BJ (cell line): ENCODE measurements at places on chromosomes 3 and 15.

DNA sequence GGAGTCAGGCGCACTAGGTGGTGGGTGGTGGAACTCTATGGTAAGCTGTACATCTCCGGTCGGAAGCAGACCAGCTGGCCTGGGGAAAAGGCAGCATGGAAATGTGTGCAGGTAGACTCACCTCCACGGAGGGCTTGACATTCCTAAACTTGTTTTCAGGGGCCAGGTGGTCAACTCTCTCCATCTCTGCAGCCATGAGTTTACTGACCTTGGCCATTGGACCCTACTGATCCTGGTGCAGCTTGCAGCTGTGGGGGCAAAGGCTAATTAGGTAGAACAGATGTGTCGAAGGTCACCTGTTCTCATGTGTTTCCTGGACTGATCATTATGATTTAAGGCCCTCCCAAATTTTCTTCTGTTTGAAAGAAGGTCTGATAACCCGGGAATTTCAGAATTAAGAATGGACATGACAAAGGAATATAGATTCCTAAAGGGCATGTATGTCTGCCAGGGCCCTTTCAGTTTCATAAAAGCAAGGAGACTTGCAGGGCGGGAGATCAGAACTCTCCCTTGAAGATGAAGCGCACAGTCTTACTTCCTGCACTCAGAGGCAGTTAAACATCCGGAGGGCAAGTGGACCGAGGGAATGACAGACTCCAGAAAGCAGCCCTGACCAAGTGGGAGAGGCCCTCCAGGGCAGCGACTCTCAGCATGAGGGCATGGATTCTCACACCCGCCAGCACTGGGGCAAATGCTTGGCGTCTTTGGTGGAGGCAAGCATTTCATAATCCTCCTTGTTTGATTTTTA lies 56.1 kb upstream of the CMTM7 start:
- no peak for DNase-seq

GRCh38 chr15:101448336-101448735 lies 41.2 kb downstream of the PCSK6 start:
- no peak for DNase-seq

DNA sequence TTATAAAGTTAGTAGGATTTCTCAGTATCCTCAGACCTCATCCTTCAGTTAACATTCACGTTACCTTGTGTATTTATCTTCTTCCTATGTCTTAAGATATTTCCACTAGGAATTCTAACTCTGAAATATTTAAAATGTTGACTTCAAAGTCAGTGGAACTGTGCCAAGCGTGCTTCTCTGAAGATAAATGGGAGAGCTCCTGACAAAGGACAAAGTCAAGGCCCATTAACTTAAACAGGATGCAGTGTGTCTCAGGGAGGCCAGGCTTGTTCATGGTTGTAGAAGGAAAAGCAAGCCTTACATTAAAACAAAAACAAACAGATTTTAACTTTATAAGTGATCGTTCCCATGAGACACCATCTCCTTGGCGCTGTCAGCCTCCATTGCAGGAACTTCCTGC lies 41.5 kb downstream of the ABHD17C start:
- DNase-seq, result no peak

DNA sequence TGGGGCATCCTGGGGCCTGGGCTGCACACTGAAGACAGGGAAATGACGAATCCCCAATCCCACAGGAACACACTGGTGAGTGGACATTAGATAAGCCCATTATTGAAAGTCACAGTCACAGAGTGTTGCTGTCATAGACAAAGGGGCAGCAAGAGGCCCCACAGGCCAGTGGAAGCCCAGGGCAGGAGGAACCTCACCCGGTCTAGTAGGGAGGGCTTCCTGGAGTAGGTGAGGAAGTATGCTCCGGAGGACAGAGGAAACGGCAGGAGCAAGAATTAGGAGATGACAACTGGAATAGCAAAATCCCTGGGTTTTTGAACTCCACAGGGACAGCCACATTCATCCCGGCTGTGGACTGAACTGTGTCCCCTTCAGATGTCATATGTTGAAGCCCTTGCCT lies 101.2 kb downstream of the TPRA1 start:
- DNase-seq, result no peak

DNA sequence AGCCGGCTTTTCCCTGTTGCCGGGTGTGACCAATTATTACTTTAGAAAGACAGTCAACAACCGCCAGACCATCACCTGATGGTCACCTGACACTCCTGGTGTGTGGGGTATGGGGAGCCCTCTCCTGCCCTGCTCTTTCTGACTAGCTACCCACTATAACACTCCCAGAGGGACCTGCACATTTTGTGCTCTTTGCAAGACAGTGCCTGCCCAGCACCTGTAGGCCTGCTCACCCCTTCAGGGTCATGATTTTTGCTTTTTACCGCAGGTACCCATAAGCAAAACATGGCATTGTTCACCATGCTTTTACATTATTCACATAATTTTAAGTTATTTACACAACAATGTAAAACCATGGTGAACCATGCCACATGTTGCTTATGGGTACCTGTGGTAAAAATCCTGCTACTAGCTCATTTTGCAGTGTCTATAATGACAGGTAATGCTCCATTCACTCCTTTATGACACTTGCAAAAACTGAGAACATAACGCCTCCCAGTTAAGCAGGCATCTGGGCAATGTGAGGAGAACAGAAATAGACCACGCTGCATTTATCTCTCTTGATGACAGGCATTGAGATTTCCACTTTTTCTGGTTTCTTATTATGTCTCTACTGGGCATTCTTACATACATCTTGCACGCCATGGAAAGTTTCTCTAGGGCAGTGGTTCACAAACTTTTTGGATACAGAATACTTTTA lies 9.9 kb downstream of the CCRL2 start:
- no peak for DNase-seq

GRCh38 chr3:106183762-106184391 lies 315.1 kb upstream of the CBLB start:
- no peak for DNase-seq

- no peak for DNase-seq
Observed at GRCh38 chr3:119627461-119627860, 29.8 kb downstream of the PLA1A start.

GRCh38 chr3:169980055-169980454 lies 13.4 kb downstream of the SEC62 start:
- no peak for DNase-seq

DNA sequence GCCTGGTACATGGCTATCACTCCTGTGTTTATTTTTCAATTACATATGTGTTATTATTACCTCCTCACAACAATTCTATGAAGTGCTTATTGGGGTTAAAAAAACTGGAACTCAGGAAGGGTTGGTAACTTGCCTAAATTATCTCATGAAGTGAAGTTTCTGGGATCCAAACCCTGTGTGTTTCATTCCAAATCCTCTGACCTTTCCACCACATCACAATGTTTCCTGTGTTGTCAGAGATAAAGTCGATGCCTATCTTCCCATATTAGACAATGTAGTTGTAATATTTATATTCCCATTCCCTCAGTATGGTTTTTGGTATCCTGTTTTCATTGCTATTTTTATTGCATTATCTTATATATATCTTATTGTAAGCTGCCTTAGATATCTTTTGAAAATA lies 269.1 kb upstream of the CFAP20DC start:
- no peak for DNase-seq

GRCh38 chr15:63166219-63166618 lies 8.9 kb upstream of the RPS27L start:
- DNase-seq, result no peak

GRCh38 chr3:71585131-71585530 lies 1.6 kb upstream of the FOXP1 start:
- no peak for DNase-seq

GRCh38 chr15:62249501-62249900 lies 84.4 kb upstream of the C2CD4B start:
- no peak for DNase-seq

DNA sequence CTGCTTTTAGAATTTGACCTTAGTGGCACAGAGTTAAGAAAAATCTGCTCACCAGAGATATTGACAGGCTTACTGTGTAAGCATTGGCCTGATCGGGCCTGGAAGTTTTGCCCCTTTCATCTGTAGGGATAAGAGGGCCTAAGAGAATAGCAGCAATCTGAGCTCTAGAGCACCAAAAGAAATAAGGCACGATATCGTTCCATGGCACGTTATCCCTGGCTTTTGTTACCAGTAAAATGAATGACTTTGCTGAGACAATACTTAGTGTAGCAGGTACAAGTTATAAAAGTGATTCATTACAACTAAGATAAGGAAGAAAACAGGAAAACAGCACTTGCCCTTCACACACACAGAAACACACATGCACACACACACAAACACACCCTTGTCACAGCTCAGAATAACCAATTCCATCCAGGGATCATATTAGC lies 5.0 kb downstream of the THBS1 start:
- DNase-seq, result no peak

DNA sequence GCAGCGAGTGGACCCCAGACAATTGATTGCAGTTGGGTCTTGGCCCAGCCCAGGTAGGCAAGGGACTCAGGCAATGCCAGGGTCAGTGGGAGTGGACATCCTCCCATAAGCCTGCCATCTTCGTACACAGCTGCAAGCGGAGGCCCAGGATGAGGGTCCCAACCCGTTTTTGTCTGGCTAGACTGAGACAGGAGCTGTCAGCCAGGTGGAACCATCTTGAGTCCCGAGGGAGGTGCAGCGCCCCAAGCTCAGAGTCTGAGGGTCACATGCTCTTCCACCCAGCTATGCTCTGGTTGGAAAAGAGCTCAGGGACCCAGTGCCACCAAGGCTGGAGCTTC lies 22.6 kb upstream of the IP6K2 start:
- no peak for DNase-seq

DNA sequence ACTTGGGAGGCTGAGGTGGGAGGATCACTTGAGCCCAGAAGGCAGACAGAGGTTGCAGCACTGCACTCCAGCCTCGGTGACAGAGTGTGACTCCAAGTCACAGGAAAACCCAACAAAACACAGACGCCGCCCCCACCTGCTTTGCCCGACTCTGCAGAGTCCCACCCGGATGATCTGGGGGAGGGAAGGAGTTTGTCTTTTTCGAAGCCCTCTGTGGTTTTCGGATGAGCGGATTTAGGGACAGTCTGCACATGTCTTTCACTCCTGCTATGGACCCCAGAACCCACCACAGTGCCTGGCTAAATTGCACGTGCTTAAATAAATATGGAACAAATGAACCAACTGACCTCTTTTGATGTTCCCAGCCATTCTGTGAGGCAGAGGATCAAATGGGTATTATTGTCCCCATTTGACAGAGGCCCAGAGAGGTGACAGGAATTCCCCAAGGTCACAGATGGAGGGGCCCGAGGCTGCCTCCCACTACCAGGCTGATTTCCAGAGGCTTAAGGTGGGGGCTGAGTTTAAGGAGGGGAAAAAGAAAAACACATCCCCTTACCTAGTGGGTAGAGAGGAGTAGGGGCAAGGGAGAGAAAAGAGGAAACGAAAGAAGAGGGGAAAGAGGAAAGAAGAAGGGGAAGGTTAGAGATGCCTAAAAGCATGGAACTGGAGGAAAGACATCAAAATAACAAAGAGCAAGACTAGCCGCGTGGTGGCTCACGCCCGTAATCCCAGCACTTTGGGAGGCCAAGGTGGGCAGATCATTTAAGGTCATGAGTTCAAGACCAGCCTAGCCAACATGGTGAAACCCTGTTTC lies 59.4 kb upstream of the TFRC start:
- DNase-seq, result no peak

DNA sequence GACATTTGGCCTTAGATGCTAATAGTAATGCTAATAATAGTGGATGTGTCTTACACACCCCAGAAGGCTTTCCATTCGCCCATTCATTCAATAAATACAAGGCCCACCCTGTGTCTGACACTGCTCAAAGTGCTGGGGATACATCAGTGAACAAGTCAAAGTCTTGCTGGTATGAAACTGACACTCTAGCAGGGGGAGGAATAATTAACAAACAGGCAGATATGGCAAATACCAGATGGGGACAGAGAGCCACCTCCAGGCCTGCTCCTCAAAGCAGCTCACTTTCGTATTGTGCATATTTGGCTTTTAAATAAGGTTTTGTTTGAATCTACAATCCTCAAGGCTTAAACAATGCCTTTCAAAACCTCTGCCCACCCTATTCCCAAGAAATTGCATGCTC lies 28.3 kb upstream of the LYZL4 start:
- no peak for DNase-seq

DNA sequence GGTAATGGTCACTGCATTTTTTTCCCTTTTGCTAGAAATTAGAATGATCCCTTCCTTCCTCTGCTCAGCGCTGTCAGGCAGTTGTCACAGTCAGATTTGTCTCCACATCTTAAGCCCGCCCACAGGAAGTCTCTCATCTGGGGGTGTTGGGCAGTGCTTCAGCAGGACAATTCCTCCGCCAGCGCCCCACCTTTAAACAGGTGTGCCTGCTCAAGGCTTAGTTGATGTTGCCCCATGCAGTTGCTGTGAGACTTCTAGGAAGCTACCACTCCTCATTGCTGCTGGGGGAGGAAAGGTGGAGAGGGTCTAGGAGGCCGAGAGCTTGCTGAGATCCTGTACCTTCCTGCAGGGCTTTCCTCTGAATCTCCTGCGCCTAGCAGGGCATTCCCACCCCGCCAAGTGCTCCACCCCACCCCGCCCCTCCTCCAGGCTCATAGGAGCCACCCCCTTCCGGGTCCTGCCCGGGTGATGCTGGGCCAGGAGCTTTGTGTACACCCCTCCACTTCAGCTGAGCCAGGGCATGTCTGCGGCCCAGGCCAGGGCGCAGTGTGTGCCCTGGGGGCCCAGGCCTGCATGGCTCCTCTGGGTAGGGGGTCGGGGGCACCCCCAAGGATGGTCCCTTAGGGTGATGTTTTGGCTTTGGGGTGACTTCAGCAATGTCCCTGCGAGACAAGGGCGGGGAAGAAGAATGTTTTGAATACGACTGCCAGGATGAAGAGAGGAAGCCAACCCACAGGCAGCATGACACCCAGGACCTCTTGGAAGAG lies 68.7 kb downstream of the TRAK1 start:
- DNase-seq, result no peak

DNA sequence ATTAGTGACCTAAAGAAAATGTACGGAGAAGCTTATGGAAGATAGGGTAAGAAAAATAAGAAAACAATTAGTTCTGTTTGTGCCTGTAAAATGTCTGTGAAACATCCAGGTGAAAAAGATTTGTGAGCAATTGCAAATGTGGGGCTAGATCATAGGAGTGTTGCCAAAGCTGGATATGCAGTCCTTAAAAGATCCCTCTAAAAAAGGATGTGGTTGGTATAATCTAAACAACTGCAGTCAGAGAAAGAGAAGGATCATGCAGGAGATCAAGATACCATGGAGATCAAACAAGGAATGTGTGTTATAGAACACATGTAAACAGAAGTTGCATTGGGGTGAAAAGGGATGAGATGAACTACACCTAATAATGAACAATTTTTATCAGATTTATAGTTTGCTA lies 116.8 kb downstream of the ALCAM start:
- no peak for DNase-seq

- no peak for DNase-seq
Observed at GRCh38 chr3:70744536-70744935, 432.1 kb upstream of the MDFIC2 start.

DNA sequence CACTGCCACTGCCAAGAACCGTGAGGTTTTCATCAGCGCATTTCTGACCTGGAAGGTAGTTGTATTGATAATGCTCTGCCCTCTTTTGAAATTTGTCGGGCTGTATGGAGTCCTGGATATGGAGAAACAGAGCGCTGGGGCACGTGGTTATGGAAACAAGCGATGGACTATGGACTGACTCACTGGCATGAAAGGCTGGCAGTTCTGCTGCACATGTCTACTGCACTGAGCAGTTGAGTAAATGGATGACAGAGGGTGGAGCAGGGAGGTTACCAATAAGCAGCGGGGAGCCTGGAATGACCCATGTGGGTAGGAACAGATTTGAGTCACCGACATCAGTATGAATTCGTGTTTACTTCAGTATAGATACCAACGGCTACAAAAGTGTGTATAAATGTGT lies 429.5 kb downstream of the OCA2 start:
- DNase-seq, result no peak

- DNase-seq, result no peak
Observed at GRCh38 chr3:126130081-126130855, 46.3 kb upstream of the SLC41A3 start.
